ENCODE measurements at places on chromosomes 5 and 9.

DNA sequence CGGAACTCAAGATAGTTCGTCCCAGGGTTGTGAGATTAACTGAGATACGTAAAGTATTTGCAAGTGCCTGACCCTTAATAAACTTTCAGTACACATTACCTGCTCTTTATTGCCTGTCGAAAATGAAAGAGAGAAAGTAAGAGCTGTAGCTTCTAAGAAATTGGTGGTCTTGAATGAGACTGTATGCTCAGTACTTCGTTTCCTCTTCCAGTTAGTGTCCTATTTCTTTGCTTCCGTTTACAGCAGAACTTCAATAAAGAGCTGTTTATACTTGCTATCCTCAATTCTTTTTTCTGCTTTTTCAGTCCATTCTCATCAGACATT, 534 bp downstream of the SRFBP1 start:
- peak; percentile 36 for DNase-seq

GRCh38 chr5:134209477-134210245, 16.2 kb downstream of the PPP2CA start:
- no peak for DNase-seq

- no peak for DNase-seq
Observed at GRCh38 chr5:108523360-108523759, 141.5 kb upstream of the FBXL17 start.

DNA sequence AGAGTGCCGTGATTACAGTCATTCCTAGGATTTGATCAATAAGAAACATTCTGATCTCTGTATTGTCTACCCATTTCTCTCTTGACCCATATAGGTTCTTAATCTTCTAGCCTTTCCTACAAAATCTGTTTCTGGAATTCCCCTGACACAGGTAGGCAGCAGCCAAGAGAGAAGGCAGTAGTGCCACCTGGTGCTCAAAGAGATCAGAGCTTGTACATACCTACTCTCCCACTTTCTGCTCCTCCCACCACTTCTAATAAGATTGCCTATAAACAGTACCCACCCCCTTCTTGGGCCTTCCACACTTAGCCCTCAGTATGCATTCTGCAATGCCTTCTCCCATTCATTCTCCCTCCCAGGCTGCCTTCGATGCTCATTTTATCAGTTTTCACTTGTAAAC, 117.4 kb upstream of the RORB start:
- peak; percentile 8 for DNase-seq

DNA sequence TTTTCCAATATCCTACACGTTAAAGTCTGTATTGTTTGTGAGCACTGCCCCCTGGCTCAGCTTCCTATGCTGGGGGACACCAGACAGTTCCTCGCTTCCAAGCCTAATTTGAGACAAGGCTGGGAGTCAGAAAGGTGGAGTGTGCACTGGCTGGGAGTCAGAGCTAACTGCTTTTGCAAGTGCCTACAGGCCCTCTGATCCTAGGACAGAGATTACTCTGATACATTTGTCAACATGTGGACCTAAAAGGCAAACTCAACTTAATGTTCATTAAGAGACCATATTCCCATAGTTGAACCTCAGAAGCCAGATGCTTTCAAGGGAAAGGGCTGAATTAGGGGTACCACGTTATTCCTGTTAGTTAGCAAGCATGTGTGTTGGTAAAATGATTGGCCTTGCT, 80.8 kb downstream of the NIPSNAP3B start:
- no peak for DNase-seq

- no peak for DNase-seq
Observed at GRCh38 chr5:167725741-167726140, 565.7 kb upstream of the WWC1 start.

- no peak for DNase-seq
Observed at GRCh38 chr5:160968480-160968879, 116.5 kb upstream of the ATP10B start.
